ENCODE measurements at places on chromosomes 2 and 18.

GRCh38 chr2:219119422-219120043 is 41.1 kb downstream of the NHEJ1 start:
- DNase-seq, result peak; percentile 22

GRCh38 chr2:215434447-215435279 is 1.2 kb downstream of the FN1 start:
- no peak for DNase-seq

GRCh38 chr2:84889332-84889731 is 8.4 kb upstream of the TRABD2A start:
- DNase-seq, result no peak

GRCh38 chr18:26993568-26993967 is 128.1 kb upstream of the AQP4 start:
- no peak for DNase-seq

DNA sequence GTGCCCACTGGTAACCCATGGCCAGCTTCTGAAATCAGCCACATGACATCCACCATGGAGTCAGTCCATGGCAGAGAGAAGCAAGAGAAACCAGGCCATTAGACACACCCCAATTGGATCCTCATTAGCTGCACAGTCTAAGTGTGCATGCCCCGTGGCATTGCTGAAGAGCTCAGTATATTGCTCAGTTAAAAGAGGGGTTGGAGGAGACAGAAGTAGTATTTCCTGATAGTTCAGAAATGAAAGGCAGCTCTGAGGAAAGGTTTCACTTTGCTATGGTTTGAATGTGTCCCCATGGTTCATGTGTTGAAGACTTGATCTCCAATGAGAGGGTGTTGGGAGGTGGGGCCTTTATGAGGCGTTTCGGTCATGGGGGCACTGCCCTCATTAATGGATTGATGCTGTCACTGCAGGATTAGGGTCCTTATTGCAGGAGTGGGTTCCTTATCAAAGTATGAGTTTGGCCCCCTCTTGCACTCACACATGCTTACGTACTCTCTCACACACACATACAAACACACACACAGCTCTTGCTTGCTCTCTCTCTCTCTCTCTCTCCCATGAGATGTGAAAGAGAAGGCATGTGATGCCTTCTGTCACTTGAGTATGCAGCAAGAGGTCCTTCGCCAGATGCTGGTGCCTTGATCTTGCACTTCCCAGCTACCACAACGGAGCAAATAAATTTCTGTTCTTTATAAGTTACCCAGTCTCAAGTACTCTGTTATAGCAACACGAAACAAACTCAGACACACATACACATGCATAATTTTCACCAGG is 58.0 kb downstream of the TMEM163 start:
- no peak for DNase-seq

DNA sequence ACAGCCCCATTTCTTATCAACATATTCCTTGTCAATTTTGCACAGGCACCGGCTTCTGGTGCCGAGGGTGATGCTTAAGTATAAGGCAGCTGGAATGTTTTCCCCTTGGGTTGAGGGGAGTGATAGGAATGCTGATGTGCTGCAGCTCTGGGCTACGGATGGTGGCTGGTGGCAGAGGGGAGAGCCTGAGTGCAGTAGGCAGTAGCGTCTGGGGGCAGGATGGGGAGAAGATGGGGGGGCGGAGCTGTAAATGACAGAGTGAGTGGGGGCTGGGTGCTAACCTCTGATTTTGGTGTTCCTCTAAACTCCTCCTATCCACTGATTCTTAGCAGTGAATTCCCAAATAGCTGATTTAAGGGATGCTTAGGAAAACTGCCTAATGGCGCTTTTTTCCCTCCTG is 20.7 kb downstream of the TMEM178A start:
- no peak for DNase-seq

GRCh38 chr2:40168032-40168431 is 283.9 kb downstream of the SLC8A1 start:
- DNase-seq, result no peak

DNA sequence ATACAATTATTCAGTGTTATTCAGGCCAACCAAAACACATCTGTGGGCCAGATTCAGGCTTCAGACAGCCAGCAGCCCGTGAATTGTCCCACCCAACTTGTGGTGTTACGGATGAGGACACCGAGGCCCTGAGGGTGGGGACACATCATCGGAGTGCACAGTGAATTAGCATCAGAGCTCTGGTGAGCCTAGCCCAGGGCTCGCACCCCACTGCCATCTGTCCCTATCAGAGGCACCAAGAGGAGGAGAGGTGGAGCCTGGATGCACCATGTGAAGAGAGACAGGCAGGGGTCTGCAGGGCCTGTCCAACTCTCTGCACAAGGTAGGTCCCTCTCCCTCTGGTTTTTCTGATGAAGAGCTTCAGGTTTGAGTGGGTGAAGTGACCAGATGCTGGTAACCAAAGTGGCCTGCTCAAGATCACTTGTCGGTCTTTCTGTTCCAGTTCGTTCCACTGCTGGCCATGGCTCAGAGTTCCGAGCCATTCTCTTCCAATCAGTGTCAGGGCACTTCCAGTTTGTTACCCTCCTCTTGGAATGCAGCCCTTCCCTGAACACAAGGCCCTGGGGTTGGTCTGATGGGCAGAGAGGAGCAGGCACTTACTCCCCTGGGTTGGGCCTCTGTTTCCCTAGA is 14.8 kb upstream of the GLI2 start:
- DNase-seq, result no peak

DNA sequence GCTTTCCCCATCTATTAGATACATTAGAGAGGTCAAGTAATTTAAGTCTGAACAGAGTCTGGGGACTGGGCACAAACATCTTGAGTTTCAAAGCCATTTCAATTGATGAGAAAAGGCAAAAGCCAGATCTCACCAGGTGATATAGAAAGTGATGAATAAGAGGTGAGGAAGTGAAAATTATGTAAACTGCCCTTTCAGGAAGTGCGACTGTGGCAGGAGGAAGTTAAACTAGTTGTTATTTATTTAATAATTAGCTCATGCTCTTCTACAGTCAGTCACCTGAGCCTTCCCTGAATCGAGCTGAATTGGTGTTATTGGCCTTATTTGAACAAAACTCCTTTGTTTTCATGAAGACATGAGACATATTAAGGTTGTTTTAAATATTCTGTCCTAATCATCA is 115.1 kb downstream of the CDH20 start:
- DNase-seq, result no peak

- DNase-seq, result no peak
Measured at GRCh38 chr2:227509076-227509475, 37.1 kb downstream of the AGFG1 start.

- no peak for DNase-seq
Measured at GRCh38 chr2:61320181-61320580, 150.7 kb downstream of the USP34 start.

DNA sequence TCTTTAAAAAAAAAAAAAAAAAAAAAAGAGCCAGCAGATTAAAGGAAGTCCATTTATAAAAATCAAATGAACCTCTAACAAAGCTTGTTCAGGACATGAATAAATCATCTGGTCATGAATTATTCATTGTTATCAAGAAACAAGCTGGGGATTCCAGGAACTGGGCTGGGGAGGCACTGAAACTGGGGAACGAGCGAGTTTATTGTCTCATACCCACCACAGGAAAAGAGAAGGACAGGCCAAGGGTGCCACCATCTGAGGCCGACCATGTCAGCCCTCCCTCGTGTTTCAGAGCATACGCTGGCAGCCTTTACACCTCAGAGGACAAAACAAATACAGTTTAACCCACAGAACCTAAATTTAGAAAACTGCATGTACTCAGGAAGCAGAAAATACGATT is 164.2 kb downstream of the VWC2L start:
- DNase-seq, result peak; percentile 28

GRCh38 chr18:23629444-23629946 is 33.2 kb downstream of the ANKRD29 start:
- DNase-seq, result no peak

DNA sequence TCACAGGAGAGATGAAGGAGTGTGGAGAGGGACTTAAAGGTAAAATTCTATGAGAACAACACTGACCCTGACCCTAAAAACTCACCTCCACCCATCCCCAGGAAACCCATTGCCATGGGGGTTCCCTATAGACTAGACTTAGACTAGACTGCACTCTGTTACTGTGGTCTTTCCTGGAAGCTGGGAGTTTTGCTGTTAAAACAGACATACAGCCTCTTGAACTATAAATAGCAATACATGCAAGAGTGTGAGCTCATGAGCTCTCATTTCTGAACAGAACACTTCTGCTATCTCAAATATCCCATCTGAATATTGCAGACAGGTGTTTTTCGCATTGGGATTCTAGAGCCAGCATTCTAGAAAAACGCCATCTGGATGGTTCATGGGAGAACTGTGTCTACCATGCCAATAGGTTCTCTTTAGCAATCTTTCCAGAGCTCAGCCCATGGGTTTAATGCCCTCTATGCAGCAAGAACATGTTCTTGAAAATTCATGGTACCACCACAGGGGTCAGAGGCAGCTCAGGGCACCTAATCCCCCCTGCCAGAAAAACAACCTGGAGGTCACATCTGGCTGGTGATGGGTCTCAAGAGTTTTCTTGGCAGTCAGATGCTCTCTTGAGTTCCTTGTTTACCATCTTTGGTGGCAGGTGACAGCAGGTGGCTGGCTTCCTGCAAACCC is 51.9 kb downstream of the SLC14A2 start:
- DNase-seq, result no peak

DNA sequence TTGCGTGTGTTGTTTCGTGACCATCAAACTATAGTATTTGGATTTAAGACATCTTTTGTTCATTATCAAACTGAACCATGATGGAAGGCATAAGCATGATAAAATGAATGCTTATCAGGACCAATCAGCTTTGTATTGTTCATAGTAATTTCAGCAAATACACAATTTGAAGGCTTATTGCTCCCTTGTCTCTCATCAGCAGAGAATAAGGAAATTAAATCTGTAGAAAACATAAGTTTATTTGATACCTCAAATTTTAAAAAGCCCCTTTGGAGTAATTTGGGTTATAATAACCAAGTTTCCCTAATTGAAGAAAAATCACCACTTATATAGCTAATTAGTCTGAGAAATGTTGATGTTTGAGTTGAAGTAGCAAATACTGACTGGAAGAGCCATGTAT is 705.7 kb downstream of the NUP35 start:
- DNase-seq, result no peak

GRCh38 chr2:178859730-178860129 is 52.5 kb upstream of the TTN start:
- no peak for DNase-seq

DNA sequence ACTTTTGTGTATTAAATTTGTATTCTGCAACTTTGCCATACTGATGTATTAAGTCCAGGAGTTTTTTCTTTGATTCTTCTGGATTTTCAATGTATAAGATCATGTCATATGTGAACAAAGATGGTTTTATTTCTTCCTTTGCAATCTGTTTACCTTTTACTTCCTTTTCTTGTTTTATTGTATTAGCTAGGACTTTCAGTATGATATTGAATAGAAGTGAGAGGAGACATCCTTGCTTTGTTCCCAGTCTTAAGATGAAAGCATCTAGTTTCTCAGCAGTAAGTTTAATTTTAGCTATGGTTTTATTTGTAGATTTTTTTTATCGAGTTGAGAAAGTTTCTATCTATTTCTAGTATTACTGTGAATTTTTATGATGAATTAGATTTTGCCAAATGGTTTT is 25.5 kb downstream of the VRK2 start:
- no peak for DNase-seq

GRCh38 chr2:125679903-125680302 is 976.1 kb upstream of the GYPC start:
- no peak for DNase-seq

DNA sequence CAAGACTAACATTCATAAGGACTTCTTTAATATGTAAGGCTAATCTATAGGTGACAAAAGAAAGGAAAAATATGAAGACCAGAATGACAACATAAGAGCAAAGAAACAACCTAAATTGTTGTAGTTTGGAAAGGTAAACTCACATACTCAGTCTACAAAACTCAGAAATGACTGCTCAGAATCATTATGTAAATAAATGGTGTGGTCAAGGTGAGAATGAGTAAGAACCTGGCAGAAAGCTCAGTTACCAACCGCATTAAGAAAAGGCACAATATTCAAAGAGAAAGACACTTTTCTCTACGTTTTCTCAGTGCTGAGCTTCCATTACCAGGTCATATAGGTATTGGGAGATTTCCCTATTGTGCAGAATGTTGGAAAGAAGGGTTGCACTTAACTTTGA is 15.8 kb downstream of the ATF2 start:
- DNase-seq, result peak; percentile 16

DNA sequence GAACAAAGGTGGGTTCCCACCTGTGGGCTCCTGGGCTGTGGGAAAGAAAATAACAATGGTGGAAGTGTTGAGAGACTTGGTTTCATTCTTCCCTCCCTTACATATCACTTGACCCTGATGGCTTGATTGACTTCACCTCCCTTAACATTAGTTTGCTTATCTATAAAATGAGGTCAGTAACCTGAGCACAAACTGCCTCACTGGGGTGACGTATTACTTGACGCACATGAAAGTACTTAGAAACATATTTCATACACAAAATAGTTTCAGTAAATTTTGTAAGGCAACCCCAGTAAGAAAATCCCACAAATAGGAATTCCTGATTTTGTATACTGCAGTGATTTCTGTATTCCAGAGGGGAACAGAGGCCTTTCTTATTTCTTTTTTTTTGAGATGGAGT is 29.4 kb upstream of the LPIN2 start:
- DNase-seq, result no peak

- DNase-seq, result peak; percentile 91
Measured at GRCh38 chr2:113886479-113887008, 3.3 kb upstream of the ACTR3 start.

DNA sequence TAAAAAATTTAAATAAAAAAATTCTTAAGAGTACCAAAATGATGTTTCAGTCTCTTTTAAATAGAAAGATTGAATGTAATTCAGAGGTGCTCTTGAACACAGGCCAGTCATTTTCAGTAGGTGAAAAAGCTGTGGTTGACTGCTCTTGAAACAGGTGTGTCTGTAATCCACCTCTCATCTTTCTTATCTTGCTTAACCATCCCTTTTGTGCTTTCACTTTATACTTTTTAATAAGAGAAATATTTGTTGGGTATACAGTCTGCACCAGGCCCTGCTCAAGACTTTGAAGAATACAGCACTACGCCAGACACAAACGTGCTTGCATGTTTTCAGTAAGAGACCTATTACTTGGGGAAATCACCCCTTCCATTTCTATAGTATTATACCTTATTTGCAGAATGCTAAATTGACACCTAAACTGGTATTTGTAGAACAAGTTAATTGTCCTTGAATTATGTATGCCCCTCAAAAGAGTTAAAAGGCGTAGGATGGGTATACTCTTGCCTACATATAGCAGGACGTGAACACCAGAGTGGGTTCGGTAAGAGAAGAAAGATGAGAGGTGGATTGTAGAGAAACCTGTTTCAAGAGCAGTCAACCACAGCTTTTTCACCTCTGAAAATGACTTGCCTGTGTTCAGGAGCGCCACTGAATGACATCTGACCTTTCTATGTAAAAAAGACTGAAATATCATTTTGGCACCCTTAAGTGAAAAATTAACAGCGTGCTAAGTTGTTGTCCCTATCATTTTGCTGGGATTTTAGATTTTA is 4.0 kb upstream of the RTN4 start:
- DNase-seq, result no peak

- DNase-seq, result no peak
Measured at GRCh38 chr2:241860184-241861078, 1.7 kb upstream of the PDCD1 start.
